ENCODE measurements at places on chromosomes 12 and 14. TPM values are rescaled to one million over a fixed set of nuclear protein-coding genes. Genes with fewer than 3 reads are reported as not detected.

KHNYN gene
- total RNA-seq, result 82.6 TPM

SERPINA1 gene
- total RNA-seq, result 278 TPM

KRT74 gene
- total RNA-seq, result not detected

ACOT4 gene
- total RNA-seq, result 2.9 TPM

TAS2R30 gene
- 2.0 TPM for total RNA-seq

TRIM9 gene
- 0.66 TPM for total RNA-seq

ABCC9 gene
- 0.69 TPM for total RNA-seq

DNA sequence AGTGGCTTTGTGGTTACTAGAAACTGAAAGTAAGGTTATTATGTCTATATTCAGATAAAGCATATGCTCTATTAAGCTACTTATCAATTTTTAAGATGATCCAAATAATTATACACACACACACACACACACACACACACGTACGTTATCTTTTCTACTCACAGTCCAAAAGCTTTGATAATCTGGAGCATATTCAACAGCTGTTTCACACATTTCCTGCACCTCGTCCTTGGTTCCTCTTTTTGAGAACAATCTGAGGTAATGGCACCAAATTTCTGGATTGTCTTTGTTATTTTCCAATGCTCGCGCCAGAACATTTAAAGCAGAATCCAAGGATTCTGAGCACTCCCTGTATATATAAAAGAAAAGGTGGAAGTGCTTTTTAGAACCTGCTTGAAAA lies 37.5 kb downstream of the ZFC3H1 start:
- H3K27ac ChIP-seq, result no peak overlapping the region
- no peaks in the 10 kb centered on the region for H3K27me3 ChIP-seq
- peaks cover 15% of the 10 kb centered on the region for H3K36me3 ChIP-seq
- H3K4me1 ChIP-seq, result no peaks in the 10 kb centered on the region

DNA sequence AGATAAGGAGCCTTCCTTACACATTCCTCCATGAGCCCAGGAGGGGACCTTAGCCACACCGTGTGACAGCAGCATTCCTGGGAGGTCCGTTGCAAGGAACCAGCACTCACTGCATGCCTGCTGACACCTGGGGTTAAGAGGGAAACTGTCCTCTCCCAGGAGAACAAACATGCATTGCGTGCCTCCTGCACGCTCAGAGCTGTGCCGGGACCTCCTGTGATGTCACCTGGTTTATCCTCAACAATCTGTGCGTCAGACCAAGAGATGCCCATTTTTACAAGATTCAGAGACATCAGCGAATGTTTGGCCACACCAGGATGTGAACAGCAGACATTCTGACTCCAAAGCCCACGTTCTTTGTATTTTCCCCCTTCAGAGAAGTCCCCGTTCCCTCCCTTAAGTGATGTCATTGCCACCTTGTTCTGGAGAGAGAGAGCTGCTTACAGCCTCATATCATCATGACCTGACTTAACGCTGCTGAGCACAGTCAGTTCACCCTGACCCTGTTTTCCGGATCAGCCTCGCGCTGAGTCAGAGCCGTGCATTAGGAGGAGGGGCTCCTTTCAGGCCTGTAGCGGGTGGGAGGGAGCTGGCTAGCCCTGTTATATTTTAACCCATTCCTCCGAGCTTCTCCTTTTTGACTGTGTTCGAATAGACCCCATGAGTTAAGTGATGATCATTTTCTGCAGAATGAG lies 36.2 kb downstream of the TMEM120B start:
- no peak overlapping the region for H3K4me3 ChIP-seq
- no peaks in the 10 kb centered on the region for H3K27me3 ChIP-seq
- no peaks in the 10 kb centered on the region for H3K4me1 ChIP-seq
- H3K27ac ChIP-seq, result no peak overlapping the region
- H3K36me3 ChIP-seq, result no peaks in the 10 kb centered on the region

GRCh38 chr12:40946612-40947194 lies 241.4 kb upstream of the PDZRN4 start:
- H3K4me3 ChIP-seq, result no peak overlapping the region
- no peaks in the 10 kb centered on the region for H3K4me1 ChIP-seq
- no peak for DNase-seq

DNA sequence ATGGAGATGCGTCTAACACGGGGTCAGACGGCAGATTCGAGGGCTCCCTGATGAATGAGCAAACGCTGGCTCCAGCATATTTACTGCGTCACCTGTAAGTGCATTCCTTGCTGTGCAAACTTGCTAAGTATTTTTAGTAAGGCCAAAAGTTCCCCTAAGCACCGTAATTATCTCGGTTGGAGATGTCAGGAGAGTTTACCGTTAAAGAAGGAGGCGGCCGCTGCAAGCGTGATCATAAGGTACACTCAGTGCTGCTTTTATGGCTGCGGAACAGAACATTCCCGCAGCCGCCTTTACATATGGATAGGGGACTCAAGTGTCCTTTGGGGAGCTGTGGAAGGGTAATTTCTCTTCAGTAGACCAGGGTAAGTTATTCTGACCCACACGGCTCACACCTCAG lies 175.6 kb downstream of the GLT1D1 start:
- H3K4me3 ChIP-seq, result no peak overlapping the region
- DNase-seq, result no peak
- H3K27ac ChIP-seq, result no peak overlapping the region
- H3K27me3 ChIP-seq, result no peaks in the 10 kb centered on the region
- no peaks in the 10 kb centered on the region for H3K36me3 ChIP-seq

GRCh38 chr12:91591639-91591987 lies 409.0 kb upstream of the DCN start:
- H3K4me1 ChIP-seq, result no peaks in the 10 kb centered on the region
- no peaks in the 10 kb centered on the region for H3K27me3 ChIP-seq
- no peak overlapping the region for H3K27ac ChIP-seq
- H3K4me3 ChIP-seq, result no peak overlapping the region

DNA sequence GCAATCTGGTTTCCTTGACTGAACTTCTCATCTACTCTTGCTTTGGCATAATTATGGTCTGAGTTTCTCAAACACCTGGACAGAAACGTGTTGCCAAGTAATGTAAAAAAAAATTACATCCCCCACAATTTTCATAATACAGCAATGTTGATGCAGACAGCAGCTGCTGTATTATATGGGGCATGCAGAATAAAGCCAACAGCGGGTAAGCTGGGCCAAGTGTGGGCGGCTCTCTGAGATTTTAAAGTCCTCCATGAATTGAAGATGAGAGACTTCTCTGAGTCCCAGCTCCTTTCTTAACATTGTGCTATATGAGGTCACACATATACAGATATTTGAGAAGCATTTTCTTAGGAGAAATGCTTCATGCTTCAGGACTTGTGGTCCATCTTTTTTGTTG lies 881.2 kb downstream of the GALC start:
- DNase-seq, result no peak
- H3K4me1 ChIP-seq, result no peaks in the 10 kb centered on the region
- no peaks in the 10 kb centered on the region for H3K36me3 ChIP-seq
- H3K4me3 ChIP-seq, result no peak overlapping the region
- H3K27ac ChIP-seq, result no peak overlapping the region

DNA sequence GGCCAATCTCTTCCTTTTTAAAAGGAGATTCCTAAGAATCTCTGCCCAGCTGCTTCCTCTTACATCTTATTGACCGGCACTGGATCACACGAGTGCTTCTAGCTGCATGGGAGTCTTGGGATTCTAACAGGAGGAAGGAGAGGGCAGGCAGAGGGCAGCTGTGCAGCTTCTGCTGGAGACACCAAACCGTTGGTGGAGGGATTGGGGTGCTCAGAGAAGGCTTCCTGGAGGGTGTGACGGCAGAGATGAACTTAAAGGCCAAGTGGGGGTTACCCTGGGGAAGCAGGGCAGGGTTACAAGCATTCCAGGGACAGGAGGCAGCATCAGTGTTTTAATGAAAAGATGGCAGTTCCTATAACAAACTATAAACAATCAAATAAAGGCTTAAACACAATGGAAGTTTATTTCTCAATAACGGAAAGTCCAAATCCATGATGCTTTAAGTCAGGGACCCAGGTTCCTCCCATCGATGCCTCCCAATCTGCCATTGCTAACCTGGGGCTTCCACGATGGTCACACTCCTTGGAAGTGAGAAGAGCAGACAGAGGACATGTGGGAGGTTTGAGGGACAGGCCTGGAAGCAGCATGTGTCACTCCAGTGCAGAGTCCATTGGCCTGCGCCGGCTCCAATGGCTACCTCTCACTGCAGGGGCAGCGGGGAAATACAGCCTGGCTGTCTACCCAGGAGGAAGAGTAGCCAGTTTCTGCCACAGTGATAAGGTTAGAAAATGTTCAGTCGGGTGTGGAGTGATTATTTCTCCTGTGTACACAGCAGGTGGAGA lies 53.1 kb upstream of the DDX11 start:
- H3K4me3 ChIP-seq, result no peak overlapping the region
- no peaks in the 10 kb centered on the region for H3K36me3 ChIP-seq
- no peaks in the 10 kb centered on the region for H3K4me1 ChIP-seq
- H3K27ac ChIP-seq, result no peak overlapping the region
- DNase-seq, result no peak

DNA sequence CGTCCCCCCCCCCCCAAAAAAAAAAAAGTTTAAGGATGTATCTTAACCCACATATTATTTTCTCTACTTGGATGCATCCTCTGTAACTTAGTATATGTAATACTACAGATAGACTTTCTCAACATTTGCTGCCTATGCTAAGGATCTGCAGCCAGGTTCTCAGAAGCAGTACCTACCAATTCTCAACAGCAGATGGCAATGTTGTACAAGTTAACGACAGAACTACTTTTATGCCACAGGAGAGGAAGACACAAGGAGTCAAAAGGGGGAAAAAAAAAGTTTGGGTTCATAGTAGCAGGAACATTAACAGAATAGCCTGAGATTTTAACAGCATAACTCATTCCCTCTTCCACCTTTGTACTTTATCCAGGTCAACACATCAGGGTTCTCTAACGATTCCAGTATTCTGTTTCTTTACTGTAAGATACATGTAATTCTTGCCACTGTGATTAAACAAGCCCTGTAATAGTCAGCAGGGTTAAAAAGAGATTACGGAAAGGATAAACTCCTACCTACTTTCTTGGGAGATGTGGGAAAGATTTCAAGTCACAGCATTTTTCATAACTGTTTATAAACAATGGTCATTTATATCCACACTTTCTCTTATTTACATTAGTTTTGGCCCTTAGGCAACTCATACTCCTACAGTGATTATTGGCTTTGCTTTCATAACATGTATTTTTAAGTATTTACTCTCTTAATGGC lies 5.7 kb upstream of the NEK9 start:
- no peaks in the 10 kb centered on the region for H3K4me1 ChIP-seq
- H3K36me3 ChIP-seq, result no peaks in the 10 kb centered on the region
- H3K27me3 ChIP-seq, result no peaks in the 10 kb centered on the region

DNA sequence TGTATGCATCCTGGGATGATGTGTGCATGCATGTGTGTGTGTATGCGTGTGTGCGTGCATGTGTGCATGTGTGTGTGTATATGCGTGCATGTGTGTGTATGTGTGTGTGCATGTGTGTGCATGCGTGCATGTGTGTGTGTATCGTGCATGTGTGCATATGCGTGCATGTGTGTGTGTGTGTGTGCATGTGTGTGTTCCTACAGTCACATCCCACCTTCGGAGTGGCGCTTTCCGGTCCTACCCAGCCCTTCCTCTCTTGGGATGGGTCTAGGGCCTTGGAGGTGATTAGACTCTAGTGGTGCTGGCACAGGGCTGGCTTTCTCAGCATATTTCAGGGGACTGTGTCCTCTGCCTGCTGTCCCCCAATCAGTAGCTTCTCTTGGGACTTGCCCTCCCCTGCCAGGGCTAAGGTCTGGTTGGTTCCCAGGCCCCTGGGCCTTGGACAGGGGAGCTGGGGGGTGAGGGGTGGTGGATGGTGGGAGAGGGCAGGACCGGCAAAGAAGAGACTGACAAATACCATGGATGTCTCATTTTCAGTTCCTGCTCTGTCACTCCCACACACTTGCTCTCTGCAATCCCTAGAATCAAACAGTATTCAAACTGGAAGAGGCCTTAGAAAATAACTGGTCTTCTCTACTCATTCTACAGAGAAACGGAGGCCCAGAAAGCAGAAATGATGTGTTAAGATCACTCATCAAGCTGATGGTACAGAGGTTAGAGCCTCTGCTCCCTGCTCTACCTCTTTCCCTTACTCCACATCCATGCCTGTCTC lies 21.9 kb upstream of the FAIM2 start:
- no peaks in the 10 kb centered on the region for H3K27me3 ChIP-seq
- no peak overlapping the region for H3K4me3 ChIP-seq
- no peak for DNase-seq
- no peak overlapping the region for H3K27ac ChIP-seq
- no peaks in the 10 kb centered on the region for H3K36me3 ChIP-seq

DNA sequence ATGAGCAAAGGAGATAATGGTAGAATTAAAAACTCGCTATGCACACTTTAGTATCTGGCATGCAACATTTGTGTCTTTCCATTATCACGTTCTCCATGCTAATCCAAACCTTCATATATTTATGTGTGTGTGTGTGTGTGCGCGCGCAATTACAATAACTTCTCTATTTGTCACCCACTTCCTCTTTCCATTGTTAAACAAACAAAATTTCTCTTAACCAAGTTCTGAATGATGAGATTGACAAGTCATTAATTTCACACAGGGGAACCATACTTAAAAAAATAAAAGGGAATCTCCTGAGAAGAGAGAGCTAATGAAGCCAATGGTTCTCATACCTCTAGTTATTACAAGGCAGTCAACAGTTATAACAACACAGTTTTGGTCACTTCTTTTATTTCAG lies 575.9 kb upstream of the MDGA2 start:
- H3K4me1 ChIP-seq, result no peaks in the 10 kb centered on the region
- no peak overlapping the region for H3K4me3 ChIP-seq
- no peak overlapping the region for H3K27ac ChIP-seq
- no peak for DNase-seq
- no peaks in the 10 kb centered on the region for H3K27me3 ChIP-seq
- H3K36me3 ChIP-seq, result no peaks in the 10 kb centered on the region

GRCh38 chr14:68548194-68549076 lies 244.4 kb downstream of the ZFP36L1 start:
- H3K36me3 ChIP-seq, result no peaks in the 10 kb centered on the region
- no peaks in the 10 kb centered on the region for H3K27me3 ChIP-seq
- H3K4me3 ChIP-seq, result no peak overlapping the region
- H3K4me1 ChIP-seq, result no peaks in the 10 kb centered on the region
- peak overlapping the region; percentile 82 for H3K27ac ChIP-seq

Data from colonic mucosa (tissue), 4 donors.